ENCODE measurements at places on chromosomes 5 and 9.

- no peak for DNase-seq
Observed at GRCh38 chr5:143499480-143500114, 96.1 kb upstream of the NR3C1 start.

DNA sequence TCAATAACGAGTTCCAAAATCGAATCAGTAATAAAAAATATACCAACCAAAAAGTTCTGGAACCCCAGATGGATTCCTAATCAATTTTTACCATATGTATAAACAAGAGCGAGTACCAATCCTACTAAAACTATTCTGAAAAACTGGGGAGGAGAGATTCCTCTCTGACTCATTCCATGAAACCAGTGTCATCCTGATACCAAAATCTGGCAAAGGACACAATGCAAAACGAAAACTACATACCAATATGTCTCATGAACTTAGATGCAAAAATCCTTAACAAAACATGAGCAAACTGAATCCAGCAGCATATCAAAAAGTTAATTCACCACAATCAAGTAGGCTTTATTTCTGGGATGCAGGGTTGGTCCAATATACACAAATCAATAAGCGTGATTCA lies 30.5 kb upstream of the MACIR start:
- DNase-seq = no peak

- no peak for DNase-seq
Observed at GRCh38 chr9:94528886-94529285, 26.0 kb upstream of the PCAT7 start.

DNA sequence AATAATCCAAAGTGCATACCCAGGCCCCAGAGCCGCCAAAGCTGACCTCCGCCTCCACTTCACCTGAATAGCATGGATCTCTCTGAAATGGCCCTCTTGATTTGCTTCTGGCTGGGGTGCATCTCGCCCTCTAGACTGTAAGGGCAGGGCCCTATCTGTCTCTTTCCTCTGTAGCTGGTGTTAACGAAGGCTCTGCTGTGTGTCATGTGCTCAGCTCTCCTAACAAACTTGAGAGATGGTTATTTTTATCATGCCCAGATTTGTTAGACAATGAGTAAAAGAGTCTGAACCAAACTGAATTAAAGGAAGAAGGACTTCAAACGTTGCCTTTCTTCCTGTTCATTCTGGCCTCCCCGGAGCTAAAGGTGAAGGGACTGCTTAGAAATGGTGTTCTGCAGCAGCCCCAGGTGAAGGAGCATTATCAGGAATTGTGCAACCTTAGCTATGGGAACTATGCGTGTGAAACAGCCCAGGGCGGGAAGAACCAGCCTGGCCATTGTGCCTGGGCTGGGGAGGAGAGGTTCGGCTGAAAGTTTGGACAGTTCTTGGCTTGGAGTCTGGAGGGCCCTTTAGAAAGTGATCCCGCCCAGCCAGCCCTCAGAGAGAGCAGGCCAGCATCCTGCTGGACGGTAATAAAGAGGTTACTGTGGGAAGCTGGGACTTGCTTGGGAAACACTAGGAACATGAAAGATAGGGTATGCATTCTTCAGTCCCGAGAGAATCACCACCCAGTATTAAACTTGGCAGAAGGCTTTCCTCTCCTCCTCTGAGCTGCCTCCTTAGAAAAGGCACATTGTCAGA lies 73.5 kb downstream of the WWC1 start:
- DNase-seq = no peak

DNA sequence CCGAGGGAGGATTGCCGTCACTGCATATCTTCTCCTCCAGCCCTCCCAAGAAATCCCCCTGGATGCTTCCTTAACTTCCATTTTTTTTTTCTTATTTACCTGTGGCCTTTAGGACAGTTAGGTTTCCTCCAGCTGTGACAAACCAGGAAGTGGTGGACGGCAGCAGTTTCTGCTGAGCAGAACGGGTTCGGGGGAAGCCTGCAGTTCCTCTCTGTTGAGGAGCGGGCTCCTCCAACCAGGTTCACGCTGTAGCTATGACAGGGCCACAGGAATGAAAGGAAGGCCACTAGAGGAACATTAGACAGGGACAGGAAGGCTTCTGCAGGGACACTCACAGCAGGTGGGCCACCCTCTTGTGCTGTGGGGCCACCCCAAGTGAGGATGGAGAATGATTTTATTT lies 76.7 kb upstream of the SYK start:
- DNase-seq = no peak

- DNase-seq = no peak
Observed at GRCh38 chr9:3873818-3874217, 348.0 kb upstream of the RFX3 start.

DNA sequence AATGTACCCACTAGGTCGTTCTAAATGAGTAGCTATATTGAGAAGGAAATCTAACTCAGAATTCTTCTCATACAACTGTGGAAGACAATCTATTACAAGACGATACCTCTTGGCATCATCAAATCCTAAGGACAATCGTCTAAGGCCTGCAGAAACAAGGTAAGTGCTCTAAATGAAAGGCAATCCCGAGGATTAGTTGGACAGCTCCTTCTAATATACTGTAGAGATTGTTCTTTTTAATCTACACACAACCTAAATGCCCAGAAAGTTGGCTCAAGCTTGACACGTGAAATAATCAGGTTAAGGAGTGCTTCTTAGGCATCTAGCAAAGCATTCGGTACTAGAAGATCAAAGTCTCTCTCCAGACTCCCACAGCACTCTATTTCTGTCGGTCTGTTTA lies 55.1 kb downstream of the MED27 start:
- DNase-seq = no peak
